A673 (cell line): ENCODE measurements at places on chromosomes 2 and 18. TPM values are rescaled to one million over a fixed set of nuclear protein-coding genes. Genes with fewer than 3 reads are reported as not detected.

- H3K27ac ChIP-seq, result no peak overlapping the region
- DNase-seq, result no peak
- H3K4me1 ChIP-seq, result no peaks in the 10 kb centered on the region
- no peak overlapping the region for H3K4me3 ChIP-seq
Measured at GRCh38 chr2:523698-524270, 153.4 kb downstream of the TMEM18 start.

MYO7B gene
- total RNA-seq, result 0.24 TPM in 1 of 2 replicates, not detected in the other

DNA sequence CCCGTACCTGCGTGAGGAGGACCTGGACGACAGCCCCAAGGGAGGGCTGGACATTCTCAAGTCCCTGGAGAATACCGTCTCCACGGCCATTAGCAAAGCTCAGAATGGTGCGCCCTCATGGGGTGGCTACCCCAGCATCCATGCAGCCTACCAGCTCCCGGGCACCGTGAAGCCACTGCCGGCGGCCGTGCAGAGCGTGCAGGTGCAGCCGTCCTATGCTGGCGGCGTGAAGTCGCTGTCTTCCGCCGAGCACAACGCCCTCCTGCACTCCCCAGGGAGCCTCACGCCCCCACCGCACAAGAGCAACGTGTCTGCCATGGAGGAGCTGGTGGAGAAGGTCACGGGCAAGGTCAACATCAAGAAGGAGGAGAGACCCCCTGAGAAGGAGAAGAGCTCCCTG lies 76.4 kb downstream of the TSHZ1 start:
- H3K36me3 ChIP-seq, result no peaks in the 10 kb centered on the region
- DNase-seq, result no peak
- no peaks in the 10 kb centered on the region for H3K27me3 ChIP-seq
- H3K4me1 ChIP-seq, result no peaks in the 10 kb centered on the region
- no peak overlapping the region for H3K4me3 ChIP-seq
- no peak overlapping the region for H3K27ac ChIP-seq

DNA sequence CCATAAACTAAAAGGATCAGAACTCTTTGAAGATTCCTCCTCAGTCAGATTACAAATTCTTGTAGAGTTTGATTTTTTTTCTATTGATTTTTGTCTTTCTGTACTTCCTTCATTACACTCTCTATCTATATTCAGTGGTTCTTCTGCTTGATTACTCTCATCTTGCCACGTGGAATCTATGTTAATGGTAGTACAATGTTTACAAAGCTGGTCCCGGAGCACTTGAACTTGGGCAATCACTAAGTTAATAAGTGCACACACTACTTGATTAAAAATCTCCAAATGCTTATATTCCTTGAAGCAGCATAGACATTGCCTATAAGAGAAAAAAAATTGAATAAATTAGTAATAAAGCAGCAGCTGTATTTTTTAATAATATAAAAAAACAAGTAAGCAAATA lies 65.1 kb downstream of the USP34 start:
- DNase-seq, result no peak
- H3K4me1 ChIP-seq, result no peaks in the 10 kb centered on the region
- no peak overlapping the region for H3K27ac ChIP-seq
- H3K4me3 ChIP-seq, result no peak overlapping the region
- H3K36me3 ChIP-seq, result peaks cover 7% of the 10 kb centered on the region
- H3K27me3 ChIP-seq, result no peaks in the 10 kb centered on the region

GRCh38 chr18:23314672-23315071 lies 138.4 kb upstream of the RIOK3 start:
- no peak for DNase-seq
- no peaks in the 10 kb centered on the region for H3K36me3 ChIP-seq
- H3K4me1 ChIP-seq, result no peaks in the 10 kb centered on the region

- no peaks in the 10 kb centered on the region for H3K27me3 ChIP-seq
- H3K4me3 ChIP-seq, result no peak overlapping the region
- H3K27ac ChIP-seq, result no peak overlapping the region
- H3K36me3 ChIP-seq, result no peaks in the 10 kb centered on the region
- no peaks in the 10 kb centered on the region for H3K4me1 ChIP-seq
Measured at GRCh38 chr18:27007880-27008279, 142.4 kb upstream of the AQP4 start.

TSPYL6 gene
- total RNA-seq, result not detected in 2 replicates

GRCh38 chr2:241666627-241667400 lies 19.8 kb downstream of the DTYMK start:
- no peaks in the 10 kb centered on the region for H3K36me3 ChIP-seq
- no peaks in the 10 kb centered on the region for H3K4me1 ChIP-seq
- H3K27me3 ChIP-seq, result no peaks in the 10 kb centered on the region
- DNase-seq, result no peak

CXCR1 gene
- total RNA-seq, result not detected in 2 replicates

DNA sequence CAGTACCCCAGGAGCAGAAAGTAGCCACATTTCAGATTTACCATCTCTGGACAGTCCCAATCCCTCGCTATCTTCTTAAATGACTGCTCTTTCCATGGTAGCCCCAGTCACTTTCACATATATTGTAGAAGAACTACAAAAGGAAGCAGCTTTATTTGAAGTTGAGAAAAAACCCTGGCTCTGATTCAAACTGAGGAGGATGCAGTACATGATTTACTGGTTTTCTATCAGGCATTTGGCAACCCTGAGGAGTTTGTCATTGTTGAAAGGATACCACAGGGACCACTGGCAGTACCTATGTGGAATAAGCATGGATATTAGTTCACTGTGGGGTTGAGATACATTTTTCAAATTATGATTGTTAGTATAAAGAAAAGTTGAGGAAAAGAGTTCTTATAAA lies 640.9 kb upstream of the SETBP1 start:
- no peaks in the 10 kb centered on the region for H3K36me3 ChIP-seq
- no peak for DNase-seq
- H3K27me3 ChIP-seq, result no peaks in the 10 kb centered on the region

- DNase-seq, result no peak
- no peak overlapping the region for H3K27ac ChIP-seq
- no peak overlapping the region for H3K4me3 ChIP-seq
- no peaks in the 10 kb centered on the region for H3K27me3 ChIP-seq
Measured at GRCh38 chr2:8992643-8993042, 10.8 kb downstream of the MBOAT2 start.

LDLRAD4 gene
- 3.6 and 5.5 TPM in 2 replicates for total RNA-seq

- H3K27me3 ChIP-seq, result no peaks in the 10 kb centered on the region
- no peaks in the 10 kb centered on the region for H3K4me1 ChIP-seq
Measured at GRCh38 chr18:47793609-47794008, 136.8 kb downstream of the SMAD2 start.

DNA sequence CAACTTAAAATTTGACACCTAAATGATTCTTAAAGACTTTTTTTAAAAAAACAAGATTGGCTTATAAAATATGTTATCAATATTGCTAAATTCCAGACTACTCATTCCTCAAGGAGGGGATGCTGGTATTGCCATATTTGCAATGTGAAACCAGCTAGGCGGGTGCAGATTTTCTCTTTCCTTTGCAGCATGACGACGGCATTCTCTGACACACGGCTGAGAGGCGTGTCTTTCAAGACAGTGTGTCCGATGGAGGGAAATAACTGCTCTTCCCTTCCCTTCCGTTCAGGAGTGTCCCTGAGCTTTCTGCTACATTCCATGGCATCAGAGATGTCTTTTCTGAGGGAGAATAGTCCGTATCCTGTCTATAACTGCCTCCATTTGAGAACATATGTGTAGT lies 38.2 kb upstream of the CNGA3 start:
- no peak overlapping the region for H3K27ac ChIP-seq
- DNase-seq, result no peak
- H3K4me1 ChIP-seq, result no peaks in the 10 kb centered on the region
- no peak overlapping the region for H3K4me3 ChIP-seq
- H3K36me3 ChIP-seq, result no peaks in the 10 kb centered on the region
- H3K27me3 ChIP-seq, result peaks cover 81% of the 10 kb centered on the region

RESP18 gene
- not detected in 2 replicates for total RNA-seq

GRCh38 chr2:12068796-12069538 lies 322.5 kb downstream of the LPIN1 start:
- H3K4me1 ChIP-seq, result peaks cover 16% of the 10 kb centered on the region
- H3K36me3 ChIP-seq, result no peaks in the 10 kb centered on the region
- H3K4me3 ChIP-seq, result no peak overlapping the region
- no peak overlapping the region for H3K27ac ChIP-seq
- no peak for DNase-seq

DNA sequence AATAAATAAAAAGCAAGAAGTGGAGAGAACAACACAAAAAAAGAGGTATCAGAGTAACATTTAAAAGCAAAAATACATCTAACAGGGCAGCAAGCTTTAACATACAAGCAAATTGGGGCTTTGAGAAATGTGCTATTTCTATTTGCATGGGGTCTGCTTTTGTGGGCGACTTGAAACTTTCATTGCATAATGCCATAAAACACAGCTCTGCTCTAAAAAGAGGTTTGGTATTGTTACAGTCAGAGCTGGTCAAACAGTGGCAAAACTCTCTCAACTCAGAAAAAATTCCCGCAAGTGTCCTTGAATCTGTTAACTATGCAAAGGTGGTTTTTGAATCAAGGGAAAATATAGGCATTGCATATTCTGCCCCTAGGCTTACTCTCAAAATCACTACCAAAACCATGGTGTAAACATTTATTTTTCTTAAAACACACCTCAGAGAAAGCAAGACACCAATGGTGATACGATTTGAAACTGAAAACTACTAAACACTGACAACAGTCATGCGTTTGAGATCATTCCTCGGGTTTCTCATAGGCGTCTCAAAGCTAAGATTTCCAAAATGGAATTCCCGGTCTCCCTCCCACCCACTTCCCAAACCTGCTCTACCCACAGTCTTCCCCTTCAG lies 45.5 kb downstream of the RNF152 start:
- no peak for DNase-seq
- H3K36me3 ChIP-seq, result no peaks in the 10 kb centered on the region
- no peak overlapping the region for H3K4me3 ChIP-seq

LCT gene
- total RNA-seq, result 0.37 and 0.39 TPM in 2 replicates

ANKRD39 gene
- 21.0 and 25.3 TPM in 2 replicates for total RNA-seq

GRCh38 chr2:42229949-42230348 lies 60.8 kb downstream of the EML4 start:
- peaks cover 28% of the 10 kb centered on the region for H3K4me1 ChIP-seq
- H3K36me3 ChIP-seq, result no peaks in the 10 kb centered on the region
- no peaks in the 10 kb centered on the region for H3K27me3 ChIP-seq
- no peak overlapping the region for H3K4me3 ChIP-seq
- no peak for DNase-seq

DNA sequence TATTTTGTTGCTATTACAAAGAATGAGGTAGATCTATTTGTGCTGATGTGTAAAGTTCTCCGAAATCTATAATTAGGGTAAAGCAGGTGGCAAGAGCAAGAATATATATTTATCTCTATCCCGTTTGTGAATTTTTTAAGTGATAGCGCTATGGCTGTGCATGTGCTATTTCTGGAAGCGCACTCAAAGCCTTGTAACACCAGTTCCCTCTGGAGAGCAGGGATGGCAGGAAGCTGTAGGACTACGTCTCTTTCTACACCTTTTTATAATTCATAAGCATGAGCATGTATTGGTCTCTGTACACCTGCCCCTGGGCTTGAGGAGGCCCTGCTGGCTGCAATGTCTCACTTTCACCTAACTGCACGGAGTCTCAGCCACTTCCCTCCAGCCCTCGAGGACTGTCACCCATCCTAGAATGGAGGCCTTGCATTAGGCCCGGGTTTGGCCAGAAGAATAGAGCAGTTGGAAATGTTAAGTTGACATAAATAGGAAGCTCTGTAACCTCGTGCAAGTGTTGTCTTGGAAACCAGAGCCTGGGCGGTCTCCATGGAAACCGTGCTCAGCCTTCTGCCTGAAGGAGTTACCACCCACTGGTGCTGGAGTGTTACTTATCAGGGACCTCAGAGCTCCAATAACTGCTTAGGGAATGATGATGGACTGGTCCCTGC lies 20.9 kb downstream of the ITM2C start:
- H3K4me3 ChIP-seq, result no peak overlapping the region
- no peaks in the 10 kb centered on the region for H3K4me1 ChIP-seq
- H3K27ac ChIP-seq, result no peak overlapping the region
- H3K27me3 ChIP-seq, result no peaks in the 10 kb centered on the region

- H3K27me3 ChIP-seq, result no peaks in the 10 kb centered on the region
- H3K27ac ChIP-seq, result no peak overlapping the region
- no peaks in the 10 kb centered on the region for H3K36me3 ChIP-seq
- no peaks in the 10 kb centered on the region for H3K4me1 ChIP-seq
- no peak overlapping the region for H3K4me3 ChIP-seq
Measured at GRCh38 chr18:35063875-35064690, 22.9 kb downstream of the MAPRE2 start.

DNA sequence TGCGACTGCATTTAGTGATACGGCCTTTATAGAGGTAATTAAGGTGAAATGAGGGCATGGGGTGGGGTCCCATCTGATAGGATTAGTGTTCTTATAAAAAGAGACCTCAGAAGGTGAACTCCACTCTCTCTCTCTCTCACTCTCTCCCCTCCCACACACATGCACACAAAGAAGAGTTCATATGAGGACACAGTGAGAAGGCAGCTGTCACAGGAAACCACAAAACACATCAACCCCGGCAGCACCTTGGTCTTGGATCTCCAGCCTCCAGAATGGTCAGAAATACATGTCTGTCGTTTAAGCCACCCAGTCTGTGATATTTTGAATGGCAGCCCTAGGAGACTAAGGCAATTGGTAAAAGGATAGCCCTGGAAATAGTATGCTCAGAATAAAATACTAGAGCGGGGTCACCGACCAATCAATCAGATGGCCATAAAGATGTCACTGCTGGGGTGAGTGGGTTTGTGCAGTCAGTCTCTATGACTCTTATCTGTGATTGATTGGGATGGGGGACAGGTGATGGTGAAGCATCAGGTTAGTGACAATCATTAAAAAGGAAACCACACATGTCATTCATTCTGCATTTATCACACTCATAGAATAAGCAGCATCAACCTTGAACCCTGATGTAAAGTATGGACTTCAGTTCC lies 118.9 kb upstream of the POU3F3 start:
- no peaks in the 10 kb centered on the region for H3K27me3 ChIP-seq
- H3K27ac ChIP-seq, result no peak overlapping the region
- H3K4me3 ChIP-seq, result no peak overlapping the region
- no peaks in the 10 kb centered on the region for H3K4me1 ChIP-seq

GRCh38 chr18:59823596-59824195 lies 76.1 kb upstream of the PMAIP1 start:
- H3K27ac ChIP-seq, result no peak overlapping the region
- H3K4me3 ChIP-seq, result no peak overlapping the region
- peak; percentile 80 for DNase-seq
- no peaks in the 10 kb centered on the region for H3K4me1 ChIP-seq

GRCh38 chr2:236928380-236929037 lies 157.2 kb upstream of the COPS8 start:
- DNase-seq, result no peak
- H3K27ac ChIP-seq, result no peak overlapping the region
- H3K27me3 ChIP-seq, result peaks cover 66% of the 10 kb centered on the region
- no peaks in the 10 kb centered on the region for H3K4me1 ChIP-seq
- H3K4me3 ChIP-seq, result no peak overlapping the region
- H3K36me3 ChIP-seq, result no peaks in the 10 kb centered on the region
